NAMALWA (cell line): ENCODE measurements at places on chromosomes 1 and 21.

- DNase-seq = no peak
These were observed 4.4 kb downstream of the ELOVL1 start for GRCh38 chr1:43363283-43363934.

DNA sequence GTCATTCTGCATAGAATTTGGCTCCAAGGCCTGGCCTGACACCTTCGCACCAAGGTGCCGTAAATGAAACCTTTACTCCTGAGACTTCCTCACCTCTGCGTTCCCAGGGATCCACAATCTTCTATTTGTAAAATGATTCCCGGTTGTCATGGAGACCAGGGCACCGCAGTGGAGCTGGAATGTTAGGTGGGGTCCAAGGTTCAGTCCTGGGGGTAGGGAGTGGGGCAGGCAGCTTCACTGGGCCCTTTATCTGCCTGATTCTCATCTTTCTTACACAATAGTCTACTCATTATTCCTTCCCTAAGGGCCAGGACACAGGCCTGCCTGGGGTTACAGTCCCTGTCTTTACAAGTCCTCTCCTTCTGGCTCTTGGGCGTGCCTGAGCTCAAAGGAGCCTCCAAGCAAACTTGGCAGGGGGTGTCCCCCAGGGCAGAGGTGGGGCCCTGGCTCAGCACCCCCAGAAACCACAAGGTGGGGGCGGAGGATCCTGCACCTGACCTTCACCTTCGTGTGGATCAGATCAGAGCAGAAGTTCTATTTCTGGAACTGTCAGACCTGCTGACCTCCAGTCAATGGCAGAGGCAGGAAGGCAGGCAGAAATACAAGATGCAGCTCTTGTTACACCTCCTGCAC, 51.1 kb downstream of the RIPK4 start:
- no peak for DNase-seq

DNA sequence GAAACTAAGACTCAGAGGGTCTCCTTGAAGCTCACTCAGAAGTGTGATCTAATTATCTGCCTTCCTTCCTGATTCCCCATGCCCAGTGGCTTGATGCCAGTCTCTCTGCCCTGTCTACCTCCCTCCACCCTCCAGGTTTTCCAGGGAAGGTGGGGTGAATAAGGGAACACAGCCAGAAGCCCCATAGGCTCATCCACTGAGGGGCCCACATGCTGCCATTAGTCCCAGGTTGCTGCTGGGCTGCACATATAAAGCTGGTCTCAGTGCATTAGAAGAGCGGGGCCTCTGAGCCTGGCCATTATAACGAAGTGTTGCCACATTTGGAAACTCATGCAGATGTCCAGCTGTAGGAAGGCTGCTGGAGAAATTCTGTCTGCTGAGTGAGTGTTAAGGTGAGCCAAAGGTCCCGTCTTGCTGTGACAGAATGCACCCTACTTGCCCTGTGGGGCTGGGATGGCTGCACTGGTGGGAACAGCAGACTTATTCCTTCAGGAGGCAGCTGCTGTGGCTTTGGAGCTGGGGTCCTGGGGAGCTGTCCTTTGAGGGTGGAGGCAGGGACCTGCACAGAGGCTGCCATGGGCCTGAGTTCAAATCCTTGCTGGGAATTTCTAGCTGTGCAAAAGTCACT, 2.9 kb downstream of the ADORA1 start:
- no peak for DNase-seq

DNA sequence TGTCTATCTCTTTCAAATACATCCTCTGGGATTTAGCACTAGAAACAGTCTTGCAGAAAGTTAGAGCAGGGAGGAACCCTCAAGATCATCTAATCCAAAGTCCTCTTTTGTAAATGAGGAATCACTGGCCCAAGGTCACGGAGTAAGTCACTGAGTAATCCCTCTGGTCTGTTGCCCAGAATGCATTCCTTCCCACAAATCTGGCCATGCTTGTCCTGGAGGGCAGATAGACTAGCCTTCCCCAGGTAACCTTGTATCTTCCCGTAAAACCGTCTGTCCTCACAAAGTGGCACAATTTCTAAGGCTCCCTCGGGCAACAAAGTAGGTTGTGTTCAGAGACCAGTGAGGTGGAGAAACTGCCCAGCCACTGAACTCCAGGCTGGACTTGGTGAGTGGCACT, 46.2 kb downstream of the DDR2 start:
- no peak for DNase-seq

DNA sequence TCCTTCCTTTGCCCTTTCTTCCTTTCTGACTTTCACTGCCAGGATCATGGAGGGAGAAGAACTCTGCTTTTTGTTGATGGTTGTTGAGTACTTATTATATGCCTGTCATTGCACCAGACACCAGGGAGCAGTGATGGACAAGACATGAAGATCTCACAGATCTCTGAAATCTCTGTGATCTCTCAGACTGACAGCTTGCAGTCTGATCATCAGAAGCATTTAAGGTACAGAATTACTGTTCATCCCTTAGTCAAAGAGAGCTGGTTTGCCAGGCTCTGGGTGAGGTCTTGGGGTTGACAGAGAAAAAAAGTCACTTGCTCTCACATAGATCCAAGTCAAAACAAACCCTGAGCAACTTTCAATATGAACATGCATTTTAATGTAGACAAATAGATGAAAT, 299.5 kb upstream of the FMN2 start:
- DNase-seq = no peak

DNA sequence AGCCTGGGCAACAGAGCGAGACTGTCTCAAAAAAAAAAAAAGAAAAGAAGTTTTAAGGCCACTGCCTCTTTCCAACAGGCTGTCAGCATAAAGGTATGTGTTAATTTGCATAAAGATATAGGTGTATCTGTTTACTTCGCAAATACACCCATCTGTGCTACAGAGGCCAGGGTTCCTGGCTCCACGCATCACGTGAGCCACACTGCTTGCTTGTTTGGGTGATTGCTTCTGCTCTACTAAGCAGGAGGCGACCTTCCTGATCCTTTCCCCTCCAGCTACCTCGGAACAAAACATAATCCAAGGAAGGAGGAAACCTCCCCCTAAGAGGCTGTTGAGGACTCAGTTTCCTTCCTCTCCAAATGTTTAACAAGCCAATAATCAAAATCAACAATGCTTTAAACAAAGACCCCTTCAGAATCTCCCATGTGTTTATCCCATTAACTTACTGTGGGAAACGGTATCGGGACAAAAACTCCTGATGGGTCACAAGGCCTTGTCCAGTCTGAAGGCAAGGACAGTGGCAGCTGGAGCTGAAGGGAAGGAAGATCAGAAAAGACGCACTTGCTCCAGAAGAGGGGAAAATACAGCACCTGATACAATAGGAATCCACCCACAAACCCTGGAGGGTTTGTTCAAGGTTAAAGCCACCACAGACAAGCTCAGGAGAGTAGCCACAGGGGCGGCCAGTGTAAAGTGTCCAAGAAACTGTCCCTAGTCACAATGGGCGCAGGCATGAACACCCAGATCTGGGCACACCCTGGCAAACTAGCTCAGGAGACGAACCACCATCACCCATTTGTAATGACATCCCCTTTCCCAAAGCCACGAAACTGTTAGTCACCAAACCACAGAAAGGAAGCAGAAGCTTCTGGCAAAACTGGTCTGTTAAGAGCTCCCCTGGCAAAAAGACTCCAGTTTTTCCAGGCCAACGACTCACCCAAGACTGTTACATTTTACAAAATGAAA, 17.2 kb downstream of the CTNNBIP1 start:
- DNase-seq = no peak
